ENCODE measurements at places on chromosomes 16 and 17.

GRCh38 chr17:1937461-1937860 lies 87.7 kb downstream of the RTN4RL1 start:
- no peak for DNase-seq

DNA sequence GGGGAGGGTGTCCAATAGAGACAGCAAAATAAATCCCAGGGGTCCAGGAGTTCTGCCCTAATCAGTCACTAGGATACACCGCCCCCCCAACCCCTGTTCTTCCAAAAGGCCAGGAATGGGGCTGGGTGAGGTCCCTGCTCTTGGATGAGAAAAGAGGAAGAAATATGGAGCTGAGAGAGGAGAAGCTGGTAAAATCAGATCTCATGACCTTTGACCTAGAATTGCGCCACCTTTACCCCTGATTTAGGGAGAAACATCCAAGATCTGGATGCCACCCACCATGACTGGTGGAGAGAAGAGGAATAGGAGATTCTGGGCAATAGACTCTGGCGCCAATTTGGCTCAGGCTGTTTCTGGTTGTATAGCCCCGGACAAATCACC lies 707 bp upstream of the CACNB1 start:
- DNase-seq: no peak

- no peak for DNase-seq
Measured at GRCh38 chr17:44367231-44367979, 3.8 kb upstream of the FAM171A2 start.

DNA sequence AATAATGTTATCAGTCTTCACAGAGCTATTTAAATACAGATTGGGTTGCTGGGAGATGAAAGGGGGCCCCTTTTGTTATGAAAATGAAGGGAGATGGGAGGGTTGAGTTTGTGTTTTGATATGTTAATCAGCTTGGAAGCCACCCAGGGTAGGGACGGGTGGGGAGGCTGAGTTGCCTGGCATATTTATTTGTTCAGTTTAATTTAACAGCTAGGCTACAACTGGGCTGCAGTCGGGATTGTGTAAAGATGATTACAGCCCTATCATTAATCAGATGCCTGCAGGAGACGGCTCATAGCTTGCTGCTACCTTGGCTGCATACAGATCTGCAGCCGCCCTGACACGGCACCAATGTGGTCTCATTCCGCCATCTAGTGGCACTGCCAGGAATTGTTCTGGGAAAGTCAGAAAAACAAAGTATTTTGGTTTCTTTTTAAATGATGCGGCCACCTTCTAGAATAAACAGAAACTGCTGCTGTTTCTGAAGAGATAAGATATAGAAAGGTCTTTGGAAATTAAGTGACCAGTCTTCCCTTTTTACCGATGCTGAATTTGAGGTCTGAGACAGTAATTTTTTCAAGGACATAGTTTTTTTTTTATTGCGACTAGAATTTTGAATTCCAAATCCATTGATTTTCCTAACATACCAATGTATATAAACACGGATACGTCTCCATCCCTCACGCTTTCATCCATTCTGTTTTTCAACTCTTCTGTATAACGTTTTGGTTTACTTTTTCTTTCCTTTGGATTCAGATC lies 458.0 kb upstream of the ASIC2 start:
- peak; percentile 84 for DNase-seq

GRCh38 chr16:23874613-23875294 lies 39.0 kb downstream of the PRKCB start:
- DNase-seq: no peak

DNA sequence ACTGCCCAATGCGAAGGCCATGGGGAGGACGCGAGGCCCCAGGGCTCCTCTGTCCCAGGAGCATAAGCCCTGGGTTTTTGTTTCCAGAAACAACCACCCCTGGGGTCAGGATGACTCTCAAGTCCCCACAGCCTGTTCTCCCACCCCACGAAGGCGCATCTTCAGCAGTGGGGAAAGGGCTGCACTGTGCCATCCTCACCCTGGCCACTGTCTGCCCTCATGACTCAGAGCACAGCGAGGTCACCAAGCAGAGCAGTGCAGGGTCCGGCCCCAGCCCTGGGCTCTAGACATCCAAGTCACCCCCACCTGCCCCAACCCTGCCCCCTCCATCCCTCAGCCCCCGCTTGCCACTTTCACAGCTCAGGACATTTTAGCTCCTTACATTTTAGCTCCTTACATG lies 22.7 kb upstream of the KSR1 start:
- no peak for DNase-seq

- no peak for DNase-seq
Measured at GRCh38 chr17:34374457-34374856, 11.4 kb upstream of the CCL1 start.

- DNase-seq: no peak
Measured at GRCh38 chr16:28596115-28596630, 677 bp downstream of the SULT1A2 start.

- DNase-seq: no peak
Measured at GRCh38 chr17:65005858-65006257, 50.7 kb downstream of the GNA13 start.

GRCh38 chr17:46179375-46179999 lies 13.7 kb downstream of the KANSL1 start:
- DNase-seq: no peak

DNA sequence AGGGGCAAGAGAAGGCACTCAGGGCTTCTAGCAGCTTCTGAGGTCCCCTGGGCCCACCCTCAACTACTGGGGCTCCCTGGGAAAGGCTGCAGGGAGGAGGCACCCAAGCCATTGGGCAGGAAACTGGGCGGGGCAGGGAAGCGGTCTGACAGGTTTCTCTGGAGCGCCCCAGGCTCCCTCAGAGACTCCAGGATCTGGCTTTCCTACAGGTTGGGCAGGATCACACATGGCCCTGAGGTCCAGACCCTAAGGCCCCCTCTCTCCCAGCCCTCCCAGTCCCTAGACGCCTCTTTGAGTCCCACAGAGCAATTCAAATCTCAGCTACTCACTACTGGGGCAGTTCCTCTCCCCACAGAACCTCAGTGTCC lies 14.3 kb downstream of the JUP start:
- no peak for DNase-seq

DNA sequence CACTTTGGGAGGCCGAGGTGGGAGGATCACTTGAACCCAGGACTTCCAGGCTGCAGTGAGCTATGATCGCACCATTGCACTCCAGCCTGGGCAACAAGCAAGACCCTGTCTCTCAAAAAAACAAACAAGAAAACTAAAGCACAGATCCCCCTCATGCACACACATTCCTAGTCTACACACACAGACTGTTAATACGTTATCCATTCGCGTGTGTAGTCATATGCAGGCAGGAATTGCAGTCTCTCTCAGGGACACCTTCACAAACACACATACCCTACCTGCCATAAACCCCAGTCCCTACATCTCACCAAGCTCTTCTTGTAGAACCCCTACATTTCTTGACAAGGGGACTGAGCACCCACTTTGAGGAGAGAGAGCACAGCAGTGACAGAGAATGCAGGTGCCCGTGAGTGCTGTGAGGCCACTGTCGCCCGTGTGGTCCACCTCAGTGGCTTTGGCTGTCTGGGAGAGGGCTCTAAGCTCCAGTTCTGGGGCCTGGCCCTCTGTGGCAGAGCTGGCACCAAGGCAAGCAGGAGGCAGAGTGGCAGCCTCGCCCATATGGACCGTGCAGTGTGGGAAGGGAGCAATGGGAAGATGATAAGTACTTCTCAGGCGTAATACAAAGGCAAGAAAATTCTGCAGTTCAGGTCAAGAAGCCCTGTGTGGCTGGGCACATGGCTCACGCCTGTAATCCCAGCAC lies 59.0 kb upstream of the RPH3AL start:
- no peak for DNase-seq

- no peak for DNase-seq
Measured at GRCh38 chr17:71398800-71399219, 722.0 kb upstream of the SOX9 start.

DNA sequence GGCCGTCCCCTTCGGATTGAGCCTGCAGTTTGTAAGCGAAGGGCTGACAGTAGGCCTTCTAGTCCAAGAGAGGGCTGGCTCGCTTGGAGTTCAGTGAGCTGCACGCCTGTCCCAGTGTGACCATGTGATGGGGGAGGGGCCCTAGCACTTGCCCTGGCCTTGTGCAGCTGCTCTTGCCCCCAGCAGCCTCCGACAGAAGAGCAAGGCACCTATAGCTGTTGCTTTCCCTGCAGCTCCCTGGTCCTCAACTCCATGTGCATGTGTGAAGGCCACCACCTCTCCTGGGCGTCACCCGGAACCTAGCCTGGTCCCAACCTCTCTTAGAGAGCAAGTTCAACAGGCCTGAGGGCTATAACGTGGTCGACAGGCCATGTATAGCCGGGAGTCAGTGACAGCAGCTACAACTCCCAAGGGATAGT lies 5.6 kb downstream of the SPHK1 start:
- peak; percentile 52 for DNase-seq

DNA sequence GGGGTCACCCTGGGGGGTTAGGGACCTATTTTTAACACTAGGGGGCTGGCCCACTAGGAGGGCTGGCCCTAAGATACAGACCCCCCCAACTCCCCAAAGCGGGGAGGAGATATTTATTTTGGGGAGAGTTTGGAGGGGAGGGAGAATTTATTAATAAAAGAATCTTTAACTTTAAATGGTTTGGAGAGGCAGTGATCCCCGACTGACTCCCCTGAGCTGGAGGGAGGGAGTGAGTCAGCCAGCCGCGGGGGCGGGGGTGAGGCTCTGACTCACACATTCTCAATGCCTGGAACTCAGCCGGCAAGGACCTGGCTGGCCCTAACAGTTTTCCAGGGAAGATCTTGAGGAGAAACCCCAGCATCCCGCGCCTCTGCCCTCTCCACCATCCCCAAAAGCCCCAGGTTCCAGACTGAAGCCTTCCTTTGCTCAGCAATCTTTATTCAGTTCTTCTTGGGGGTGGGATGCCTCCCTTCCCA lies 1.5 kb downstream of the HCFC1R1 start:
- DNase-seq: peak; percentile 93

DNA sequence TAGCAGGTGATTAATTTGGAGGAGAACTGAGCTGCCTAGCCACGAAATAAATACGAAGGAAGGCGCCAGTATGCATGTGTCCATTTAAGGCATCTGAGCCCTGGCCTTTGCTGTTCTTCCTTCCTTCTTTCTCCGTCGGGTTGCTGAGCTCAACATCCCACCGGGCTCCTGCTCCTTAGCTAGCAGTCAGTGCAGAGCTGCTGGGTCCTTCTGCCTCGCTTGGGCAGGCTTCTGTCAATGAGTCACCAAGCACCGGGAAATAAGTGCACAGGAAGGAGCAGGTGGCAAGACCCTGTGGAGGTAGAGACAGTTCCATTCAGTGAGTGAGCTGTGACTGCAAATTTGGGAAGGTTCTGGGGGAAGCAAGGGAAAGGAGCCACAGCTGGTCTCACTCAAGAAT lies 120.7 kb downstream of the CCDC182 start:
- no peak for DNase-seq

DNA sequence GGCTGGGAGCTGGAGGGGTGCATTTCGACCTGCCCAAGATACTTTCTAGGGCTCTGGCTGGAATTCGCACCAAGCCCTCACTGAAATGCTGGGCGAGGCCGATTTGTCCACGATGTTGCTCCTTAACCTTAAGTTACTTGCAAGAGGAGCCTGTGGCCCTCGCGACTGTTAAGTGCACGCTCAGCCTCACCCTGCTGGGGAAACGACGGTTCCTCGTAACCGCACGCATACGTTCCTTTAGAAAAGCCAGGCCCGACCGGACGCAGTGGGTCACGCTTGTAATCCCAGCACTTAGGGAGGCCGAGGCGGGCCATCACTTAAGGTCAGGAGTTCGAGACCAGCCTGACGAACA lies 607 bp upstream of the NCOR1 start:
- no peak for DNase-seq

DNA sequence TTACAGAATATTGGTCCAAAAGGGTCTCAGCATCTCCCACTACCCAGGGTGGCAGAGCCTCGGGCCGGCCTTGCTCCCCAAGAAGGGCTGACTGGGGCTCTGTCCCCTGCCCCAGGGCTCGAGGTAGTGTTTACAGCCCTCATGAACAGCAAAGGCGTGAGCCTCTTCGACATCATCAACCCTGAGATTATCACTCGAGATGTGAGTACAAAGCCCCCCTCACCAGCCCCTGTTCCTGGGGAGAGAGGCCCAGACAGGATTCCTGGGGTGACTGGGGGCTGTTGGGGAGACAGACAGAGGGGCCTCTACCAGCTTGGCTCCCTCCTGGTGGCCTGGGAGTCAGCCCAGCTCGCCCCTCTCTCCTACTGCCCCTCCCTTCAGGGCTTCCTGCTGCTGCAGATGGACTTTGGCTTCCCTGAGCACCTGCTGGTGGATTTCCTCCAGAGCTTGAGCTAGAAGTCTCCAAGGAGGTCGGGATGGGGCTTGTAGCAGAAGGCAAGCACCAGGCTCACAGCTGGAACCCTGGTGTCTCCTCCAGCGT lies 6.1 kb upstream of the NLRC5 start:
- no peak for DNase-seq

GRCh38 chr17:33687831-33688230 lies 394.7 kb upstream of the ASIC2 start:
- no peak for DNase-seq

GRCh38 chr17:2931876-2932275 lies 131.5 kb downstream of the OR1D5 start:
- no peak for DNase-seq

- no peak for DNase-seq
Measured at GRCh38 chr17:2713881-2714280, 2.3 kb upstream of the CLUH start.
